HuH-7 (cell line): ENCODE measurements at places on chromosomes 1 and 21.

DNA sequence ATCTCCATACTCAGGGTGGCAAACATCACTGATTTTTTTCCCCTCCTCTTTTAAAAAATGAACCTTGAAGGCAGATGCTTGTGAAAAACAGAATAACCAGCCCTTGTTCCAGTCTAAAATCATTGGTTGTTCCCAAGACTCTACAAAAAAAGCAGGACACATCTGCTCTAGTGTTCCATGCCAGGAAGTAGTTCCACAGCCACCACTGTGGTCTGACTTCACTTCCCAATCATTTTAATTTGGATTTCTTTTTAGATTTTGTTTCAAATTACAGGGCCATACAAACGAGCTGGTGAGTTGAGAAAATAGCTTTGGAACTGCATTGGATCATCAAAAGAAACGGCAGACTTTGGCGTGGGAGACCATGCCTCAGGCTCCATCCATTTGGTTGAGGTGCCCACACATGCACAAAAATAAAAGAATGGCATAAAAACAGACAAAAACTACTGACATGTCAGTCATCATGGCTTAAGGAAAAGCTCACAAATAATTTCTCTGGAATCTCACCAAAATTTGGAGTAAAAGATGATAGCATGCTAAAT is 210.0 kb downstream of the GABPA start:
- no peak for DNase-seq

GRCh38 chr1:38045401-38046332 is 926 bp downstream of the POU3F1 start:
- DNase-seq, result no peak

GRCh38 chr1:183597656-183598347 is 7.5 kb upstream of the NCF2 start:
- DNase-seq, result no peak

GRCh38 chr1:170864238-170864637 is 71.1 kb upstream of the MROH9 start:
- no peak for DNase-seq

DNA sequence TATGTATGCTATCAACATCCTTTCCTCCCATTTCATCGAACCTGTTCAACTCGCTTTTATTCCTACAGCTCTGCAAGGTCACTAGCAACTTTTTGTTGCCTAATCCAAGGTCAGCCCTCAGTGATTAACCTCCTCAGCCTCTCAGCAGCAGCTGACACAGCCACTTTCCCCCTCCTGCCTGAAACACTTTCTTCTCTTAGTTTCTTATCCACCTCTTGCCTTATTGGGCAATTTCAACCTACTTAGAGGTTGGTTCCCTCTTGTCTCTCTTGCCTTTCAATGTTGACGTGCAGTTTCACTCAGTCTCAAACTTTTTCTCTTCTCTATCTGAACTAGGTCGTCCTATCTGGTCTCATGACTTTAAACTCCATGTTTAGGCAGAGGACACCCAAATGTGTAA is 156.3 kb downstream of the C1orf94 start:
- no peak for DNase-seq

GRCh38 chr1:9853249-9853595 is 29.5 kb upstream of the CLSTN1 start:
- DNase-seq, result no peak

DNA sequence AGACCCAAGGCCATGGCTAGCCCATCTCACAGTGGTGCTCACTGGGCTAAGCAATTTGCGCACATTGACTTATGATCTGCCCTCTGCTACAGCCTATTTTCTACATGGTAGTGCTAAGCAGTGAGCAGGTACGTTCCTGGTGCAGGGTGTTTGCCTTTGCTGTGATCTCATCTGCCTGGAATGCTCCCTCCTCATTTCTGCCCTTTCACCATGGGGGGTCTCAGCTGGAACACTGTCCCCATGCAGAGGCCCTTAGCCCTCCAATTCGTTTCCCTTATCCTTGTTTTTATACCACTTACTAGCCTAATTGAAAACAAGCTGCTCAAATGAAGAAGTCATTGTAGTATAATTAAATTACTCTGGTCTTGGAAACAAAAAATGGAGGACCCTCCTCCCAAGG is 2.0 kb upstream of the B3GALT5 start:
- DNase-seq, result no peak

- DNase-seq, result no peak
Observed at GRCh38 chr1:208053661-208054060, 142.7 kb upstream of the CD34 start.

DNA sequence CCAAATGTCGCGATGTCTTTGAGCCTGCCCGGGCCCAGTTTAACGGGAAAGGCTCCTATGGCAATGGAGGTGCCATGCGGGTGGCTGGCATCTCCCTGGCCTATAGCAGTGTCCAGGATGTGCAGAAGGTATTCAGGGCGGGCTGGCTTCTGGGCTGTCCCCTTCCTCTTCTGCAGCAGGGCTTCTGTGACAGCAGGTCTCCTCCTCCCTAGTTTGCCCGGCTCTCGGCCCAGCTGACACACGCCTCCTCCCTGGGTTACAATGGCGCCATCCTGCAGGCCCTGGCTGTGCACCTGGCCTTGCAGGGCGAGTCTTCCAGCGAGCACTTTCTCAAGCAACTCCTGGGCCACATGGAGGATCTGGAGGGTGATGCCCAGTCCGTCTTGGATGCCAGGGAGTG is 3.0 kb downstream of the ADPRS start:
- no peak for DNase-seq

DNA sequence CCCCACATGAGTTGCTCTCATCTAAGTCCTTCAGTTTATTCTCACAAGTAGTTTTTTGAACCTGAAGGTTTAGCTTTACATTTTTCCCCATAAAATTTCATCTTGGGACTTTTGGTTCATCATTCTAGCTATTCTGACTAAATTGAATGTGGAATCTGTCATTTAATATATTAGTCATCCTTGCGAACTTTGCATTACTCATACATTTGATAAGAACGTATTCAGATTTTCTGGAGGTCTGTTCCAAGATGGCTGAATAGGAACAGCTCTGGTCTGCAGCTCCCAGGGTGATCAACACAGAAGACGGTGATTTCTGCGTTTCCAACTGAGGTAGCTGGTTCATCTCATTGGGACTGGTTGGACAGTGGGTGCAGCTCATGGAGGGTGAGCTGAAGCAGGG is 59.8 kb upstream of the CSF1 start:
- DNase-seq, result no peak

DNA sequence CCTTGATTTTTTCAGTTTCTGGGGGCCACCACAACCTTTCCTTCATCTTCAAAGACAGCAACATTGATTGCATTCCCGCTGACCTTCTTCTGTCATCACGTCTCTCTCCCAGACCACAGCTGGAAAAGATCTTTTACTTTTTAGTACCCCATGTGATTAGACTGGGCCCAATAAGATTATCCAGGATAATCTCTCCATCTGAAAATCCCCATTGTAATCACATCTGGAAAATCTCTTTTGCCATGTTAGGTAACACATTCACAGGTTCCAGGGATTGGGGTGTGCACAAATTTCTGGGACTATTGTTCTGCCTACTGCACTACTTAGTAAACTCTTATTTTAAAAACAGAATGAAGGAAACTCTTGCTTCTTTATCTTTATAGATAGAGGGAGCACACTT is 47.1 kb upstream of the INSL5 start:
- no peak for DNase-seq

DNA sequence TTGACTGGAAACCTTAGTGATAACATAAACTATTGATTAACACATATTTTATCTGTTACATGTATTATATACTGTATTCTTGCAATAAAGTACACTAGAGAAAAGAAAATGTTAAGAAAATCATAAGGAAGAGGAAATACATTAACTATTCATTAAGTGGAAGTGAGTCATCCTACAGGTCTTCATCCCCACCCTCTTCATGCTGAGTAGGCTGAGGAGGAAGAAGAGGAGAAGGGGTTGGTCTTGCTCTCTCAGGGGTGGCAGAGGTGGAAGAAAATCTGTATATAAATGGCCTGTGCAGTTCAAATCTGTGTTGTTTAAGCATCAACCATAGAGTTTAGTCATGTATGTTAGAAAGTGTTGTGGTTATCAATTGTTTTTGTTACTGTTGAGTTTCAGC is 66.1 kb upstream of the CHODL start:
- no peak for DNase-seq

DNA sequence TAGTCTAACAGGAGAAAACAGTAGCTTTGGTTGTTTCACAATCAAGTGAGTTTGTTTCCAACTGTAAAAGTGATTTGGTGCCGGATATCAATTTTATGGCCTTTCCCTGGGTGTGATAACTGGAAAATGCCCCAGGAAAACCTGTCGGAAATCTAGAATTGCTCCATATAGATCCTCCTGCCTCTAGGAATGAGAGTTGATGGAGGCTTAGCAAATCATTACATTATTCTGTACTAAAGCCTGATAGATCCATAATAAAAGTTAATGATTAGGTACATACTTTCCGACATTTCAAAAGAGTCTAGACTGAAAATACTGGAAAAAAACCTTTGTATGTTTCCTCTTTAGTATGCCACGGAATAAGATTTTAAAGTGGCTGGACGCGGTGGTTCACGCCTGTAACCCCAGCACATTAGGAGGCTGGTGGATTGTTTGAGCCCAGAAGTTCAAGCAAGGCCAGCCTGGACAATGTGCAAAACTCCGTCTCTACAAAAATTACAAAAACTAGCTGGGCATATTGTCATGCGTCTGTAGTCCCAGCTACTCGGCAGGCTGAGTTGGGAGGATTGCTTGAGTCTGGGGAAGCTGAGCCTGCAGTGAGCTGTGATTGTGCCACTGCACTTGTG is 70.0 kb upstream of the SLC45A1 start:
- DNase-seq, result no peak

DNA sequence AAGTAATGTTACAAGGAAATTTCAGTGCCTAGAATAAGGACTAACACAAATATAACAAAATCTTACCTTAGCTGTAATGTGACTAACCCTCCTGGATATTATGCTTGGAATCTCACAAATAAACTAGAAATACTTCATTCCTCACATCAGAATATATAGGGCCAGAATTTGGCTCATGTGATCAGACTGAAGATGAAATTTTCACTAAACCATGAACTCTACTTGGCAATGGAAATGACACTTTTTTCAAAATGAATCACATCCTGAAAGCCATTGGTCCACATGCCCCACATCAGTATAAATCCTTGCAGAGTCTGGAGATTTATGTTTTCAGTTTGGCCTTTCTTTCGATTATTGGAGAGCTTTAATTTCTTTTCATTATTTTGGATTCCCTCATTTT is 227.8 kb downstream of the NRIP1 start:
- DNase-seq, result no peak

DNA sequence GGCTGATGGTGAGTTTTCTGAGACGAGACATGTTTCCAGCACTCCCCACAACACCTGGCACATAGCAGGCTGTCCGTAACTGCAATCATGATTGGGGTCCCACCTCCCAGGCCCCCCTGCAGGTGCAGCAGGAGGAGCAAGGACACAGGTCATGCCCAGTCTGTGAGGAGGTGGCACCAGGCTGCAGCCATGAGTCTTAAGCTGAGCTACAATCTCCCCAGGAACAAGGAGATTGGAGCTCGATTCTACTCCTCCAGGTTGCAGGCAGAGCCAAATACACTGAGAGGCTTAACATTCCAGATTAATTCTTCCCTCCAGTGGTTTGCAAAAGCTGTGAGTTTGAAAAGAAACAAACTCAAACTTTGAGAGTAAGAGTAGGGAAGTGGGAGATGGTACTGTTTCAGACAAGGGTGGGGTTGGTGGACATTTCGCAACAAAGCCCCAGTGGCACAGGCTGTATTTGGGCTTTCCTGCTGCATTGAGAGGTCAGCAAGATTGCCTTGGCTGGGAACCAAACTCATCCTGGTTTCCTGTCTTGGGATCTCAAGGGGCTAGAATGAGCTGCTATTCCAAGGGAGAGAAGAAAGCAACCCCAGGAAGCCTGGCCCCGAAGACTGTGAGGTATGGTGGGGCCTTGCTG is 64.8 kb upstream of the GALNT2 start:
- no peak for DNase-seq
